Putamen (tissue), 1 donor: ENCODE measurements at places on chromosomes 4 and X.

GRCh38 chrX:154457491-154458115, 478 bp upstream of the PLXNA3 start:
- no peak for DNase-seq

GRCh38 chrX:113975441-113975840, 608.4 kb upstream of the HTR2C start:
- DNase-seq, result no peak

GRCh38 chr4:21893136-21893535, 55.4 kb downstream of the KCNIP4 start:
- DNase-seq, result no peak

GRCh38 chrX:130696542-130696941, 206.5 kb downstream of the ENOX2 start:
- DNase-seq, result no peak

DNA sequence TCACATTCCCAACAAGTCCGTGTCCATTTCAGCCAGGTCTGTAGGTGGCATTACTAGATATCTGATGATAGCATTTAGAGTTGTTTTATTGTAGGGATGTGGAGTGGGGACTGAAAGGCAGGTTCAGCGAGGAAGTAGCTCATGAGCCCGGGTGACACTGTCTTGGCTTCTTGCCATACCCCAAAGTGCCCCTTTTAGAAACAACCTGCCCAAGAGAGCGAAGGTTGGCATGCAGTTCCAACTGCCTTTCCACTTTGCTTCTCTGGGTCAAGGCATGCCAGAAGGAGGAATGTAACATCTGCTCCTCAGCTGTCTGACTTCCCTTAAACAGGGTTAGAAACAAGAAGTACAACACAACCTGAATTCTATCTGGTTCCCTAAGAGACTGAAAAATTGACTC, 9.0 kb downstream of the GRIA3 start:
- no peak for DNase-seq

DNA sequence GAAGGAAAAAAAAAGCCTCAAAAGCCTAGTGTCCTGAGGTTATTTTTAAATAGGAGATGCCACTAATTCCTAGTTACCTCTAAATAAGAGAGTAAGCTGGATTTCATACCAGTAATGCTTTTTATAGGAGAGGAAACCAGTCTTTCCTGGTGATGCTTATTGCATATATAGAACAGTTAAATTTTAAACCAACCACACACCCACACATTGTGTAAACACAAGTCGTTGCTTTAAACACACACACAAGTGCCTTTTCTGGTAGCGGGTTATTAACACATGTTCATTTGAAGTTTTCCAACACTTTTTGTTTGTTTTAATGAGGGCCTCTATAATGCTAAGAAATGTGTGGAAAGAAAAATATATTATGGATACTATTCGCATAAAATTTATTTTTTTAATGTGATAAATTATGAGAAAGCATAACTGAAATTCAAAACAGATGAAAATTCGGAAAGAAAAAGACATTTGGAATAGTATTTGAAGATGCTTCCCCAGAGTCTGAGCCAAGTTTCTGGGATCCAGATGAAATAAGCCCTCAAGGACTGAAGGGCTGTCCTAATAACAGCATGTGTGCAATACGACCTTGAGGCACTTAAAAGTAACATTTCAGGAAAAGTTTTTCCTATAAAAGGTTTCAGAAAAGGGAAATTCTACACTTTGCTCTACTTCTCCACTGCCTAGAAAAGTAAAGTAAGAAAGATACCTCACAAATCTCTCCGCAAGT, 2.0 kb downstream of the ANTXR2 start:
- no peak for DNase-seq

- no peak for DNase-seq
Measured at GRCh38 chr4:53601251-53601764, 10.0 kb upstream of the LNX1 start.

DNA sequence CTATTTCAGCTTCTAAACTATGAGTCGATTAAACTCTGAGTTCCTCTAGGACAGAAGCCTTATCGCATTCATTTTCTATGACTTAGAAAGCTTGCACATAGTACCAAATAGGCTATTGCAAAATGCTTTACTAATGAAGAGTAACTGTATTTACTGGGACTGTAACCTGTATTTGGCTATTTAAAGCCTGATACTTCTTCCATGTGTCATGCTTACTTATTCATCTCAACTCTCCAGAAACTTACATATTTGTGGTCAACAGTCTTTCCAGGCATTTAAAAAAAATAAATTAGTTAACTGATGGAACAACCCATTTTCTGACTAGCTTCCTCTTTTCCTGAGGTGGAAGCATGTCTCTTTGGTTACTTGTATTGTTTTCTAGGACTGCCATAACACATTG, 467.9 kb downstream of the PCDH11X start:
- no peak for DNase-seq

- no peak for DNase-seq
Measured at GRCh38 chr4:36251983-36252382, 7.7 kb upstream of the ARAP2 start.

DNA sequence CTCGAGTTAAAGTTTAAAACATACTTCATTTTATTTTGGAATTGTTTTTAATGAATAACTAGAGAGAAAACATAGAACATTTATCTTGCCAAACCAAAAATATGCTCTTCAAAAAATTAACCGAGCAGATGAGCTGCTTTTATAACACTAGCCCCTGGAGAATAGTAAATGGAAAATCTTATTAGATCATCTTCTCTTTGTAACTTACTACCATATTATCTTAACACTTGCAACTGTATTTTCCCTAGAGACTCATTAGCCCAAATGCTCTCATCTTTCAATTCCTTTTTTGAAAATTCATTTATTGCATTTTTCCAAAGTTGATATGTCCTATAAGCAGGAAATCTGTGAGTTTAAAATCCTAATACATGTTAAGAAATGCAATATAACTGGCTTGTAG, 143.3 kb downstream of the CAMK2D start:
- no peak for DNase-seq

DNA sequence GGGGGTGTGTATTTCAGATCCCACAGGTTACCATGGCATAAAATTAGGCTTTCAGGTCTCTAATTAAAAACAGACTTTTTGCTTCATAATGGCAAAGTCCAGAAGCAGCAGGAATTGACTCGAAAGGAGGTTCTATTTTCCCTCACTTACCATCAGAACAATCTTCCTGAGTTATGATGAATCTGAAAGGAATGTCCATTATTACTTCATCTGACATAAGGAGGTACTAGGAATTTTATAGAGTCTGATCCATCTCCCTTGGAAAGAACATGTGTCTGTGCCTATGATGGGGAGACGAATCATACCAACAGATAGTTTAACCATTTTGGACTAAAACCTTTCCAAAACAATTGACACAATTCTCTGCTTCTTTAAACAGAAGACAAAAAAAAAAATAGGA, 206.3 kb upstream of the FGF13 start:
- no peak for DNase-seq

DNA sequence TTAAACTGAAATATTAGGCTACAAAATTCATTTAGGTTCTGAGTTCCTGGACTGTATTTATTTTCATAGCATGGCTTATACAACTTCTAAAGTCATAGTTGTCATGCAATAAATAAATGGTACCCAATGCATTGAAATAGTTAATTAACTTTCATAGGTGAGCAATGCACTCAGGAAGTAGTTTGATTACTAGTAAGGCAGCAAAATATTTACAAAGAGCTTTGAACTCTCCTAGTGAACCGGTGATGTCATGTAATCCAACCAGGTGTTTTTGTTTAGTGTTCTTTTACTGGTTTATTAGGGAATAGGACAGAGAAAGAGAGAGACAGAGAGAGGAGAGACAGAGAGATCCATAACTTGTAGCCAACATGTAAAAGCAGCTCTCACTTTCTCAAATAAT, 228.6 kb upstream of the CTSO start:
- DNase-seq, result no peak

DNA sequence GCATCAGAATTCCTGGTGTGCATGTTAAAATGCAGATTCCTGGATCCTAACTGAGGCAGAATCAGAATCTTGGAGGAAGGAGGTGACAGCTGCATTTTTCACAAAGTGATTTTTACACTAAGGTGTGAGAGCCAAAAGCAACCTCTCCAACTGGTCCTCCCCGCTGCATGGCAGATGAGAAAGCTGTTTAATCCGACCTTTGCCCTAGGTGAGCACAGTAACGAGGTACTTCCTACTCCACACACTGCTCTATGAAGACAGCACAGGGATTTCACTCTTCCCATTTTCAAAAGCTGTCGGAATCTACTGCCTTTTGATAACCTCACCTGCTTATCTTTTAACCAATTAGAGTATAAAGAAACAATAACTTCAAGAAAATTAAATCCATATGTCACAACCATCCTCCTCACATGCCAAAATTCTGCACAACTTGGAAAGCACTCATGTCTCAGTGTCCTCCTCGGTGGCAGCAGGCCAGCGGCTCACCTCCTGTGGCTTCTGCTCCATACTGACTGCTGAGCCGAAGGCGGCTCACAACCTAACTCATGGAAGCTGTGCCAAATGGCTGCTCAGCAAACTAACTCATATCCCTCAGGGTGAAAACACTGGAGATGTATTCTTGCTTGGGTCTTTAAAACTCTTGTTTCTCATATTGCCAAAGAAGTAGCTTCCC, 3.6 kb downstream of the CASP6 start:
- DNase-seq, result no peak
